Stimulated activated CD8-positive, alpha-beta memory T cell treated with anti-CD3 and anti-CD28 coated beads, Interleukin-4, amount 100 ng/mL, for 1 hour (primary cell): ENCODE measurements at places on chromosomes 12 and 14.

DNA sequence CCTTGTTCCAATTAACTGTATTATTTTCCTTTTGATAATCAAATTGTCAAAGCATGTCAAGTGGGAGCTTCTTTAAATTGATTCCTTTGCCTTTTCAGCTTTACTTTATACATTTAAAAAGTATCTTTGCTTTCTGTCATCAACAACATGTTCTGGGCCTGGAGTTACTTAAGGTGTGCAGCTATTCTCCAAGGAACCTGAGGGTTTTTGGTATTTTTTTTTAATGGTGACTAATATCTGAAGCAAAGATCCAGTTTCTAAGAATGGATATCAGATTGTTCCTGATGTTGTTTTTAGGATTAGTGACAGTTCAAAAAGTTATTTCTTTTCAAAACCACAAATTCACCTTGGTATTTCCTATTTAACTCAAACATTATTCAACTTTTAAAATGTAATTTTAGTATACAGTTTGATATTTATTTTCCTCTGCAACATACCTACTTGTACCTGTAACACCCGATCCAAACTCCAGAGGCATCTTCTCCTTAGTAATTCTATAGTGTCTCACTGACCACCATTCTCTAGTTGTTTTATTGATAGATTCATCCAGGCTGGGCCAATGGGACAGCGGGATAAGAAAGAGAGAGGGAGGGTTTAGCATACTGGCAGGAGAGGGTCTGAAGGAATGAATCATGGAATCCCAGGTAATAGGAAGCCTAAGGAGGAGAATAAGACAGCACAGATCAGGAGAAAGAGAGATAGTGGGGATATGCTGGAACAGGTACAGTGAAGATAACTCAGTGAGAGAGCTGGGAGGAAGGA lies 3.1 kb downstream of the CBLN3 start:
- no peak for DNase-seq

DNA sequence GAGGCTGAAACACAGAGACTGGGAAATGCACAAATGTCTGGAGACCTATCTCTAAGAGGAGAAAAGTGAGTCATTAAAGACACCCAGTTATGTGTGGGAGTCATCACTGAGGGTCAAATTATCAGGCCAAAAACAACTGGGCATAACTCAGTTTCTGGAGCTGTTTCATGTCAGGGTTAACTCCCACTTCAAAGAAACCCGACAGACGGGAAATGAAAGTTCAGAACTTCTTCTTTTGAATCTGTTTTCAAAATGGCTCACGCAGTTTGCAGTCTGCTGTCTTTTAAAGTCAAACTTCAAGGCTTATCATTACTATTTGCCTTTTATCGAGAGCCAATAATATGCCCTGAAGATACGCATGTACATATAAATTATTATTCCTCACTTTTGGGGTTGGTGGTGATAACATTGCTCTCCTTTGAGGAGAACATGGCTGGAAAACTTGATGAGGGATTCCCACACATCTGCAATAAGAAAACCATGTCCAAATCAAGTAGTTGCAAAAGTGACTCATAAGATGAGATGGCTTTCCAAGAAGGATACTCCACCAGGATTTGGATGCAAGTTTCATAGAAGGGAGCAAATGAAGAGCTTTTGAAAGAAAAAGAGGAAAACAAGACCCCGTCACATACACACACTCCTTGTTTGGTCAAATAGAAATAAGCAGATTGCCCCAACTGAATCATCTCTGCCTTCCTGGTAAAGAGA lies 341.4 kb downstream of the ADAMTS20 start:
- no peak for DNase-seq

DNA sequence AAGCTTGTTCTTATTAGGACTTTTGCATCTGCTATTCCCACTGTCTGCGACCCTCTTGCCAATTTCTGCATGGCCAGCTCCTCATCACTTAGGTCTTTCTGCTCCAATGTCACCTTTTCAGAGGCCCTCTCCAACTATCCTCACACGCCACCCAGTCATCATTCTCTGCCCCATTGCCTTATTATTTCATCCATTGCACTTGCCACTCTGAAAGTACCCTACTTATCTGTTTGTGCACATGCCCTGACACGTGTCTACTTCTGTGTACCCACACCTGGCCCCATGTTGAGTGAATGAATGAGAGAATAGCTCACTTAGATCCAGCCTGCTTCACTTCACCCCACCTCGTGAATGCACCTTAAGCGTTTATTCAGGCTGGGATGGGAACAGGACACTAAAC lies 218.7 kb upstream of the TBX3 start:
- DNase-seq = no peak

DNA sequence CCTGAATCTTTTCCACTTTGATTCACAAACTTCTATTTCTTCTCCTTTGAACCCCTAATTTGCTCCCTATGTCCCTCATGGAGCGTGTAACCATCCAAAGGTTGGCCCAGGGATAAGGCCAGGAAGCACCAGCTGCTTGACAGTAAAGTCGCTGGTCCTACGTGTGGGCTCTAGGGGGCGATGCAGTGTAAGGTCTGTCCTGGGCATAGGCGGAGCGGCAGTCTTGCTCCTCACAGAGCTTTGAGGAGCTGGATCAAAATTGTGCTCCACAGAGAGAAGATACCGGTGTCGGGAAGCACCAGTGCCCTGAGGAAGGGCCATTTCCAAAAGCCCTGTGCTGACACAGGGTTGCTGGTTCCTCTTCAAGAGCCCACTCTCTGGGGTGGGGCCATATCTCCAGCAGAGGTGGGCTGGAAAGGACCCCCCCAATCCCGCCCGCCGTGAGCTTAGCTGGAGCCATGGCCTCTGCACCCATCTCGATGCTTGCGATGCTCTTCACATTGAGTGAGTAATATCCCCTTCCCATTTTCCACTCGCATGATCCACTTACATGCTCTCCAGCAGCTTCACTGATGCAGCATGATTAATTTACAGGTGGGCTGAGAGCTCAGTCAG lies 49.9 kb upstream of the OR4E1 start:
- DNase-seq = no peak

- no peak for DNase-seq
Measured at GRCh38 chr12:49126852-49127763, 4.1 kb downstream of the TUBA1B start.

DNA sequence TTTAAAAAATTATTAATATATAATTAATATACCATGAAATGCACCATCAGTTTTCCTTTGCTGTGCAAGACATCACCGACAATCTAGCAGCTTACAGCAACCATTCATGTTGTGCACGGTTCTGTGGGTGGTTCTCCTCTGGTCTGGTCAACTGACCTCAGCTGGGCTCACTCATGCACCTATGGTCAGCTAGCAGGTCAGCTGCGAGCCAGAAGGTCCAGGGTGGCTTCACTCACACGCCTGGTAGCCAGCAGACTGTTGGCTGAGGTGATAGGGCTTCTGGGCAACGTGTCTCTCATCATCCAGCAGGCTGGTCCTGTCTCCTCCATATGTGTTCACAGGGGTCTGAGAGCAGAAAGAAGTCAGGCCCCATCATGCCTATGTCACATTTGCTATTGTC lies 210.4 kb downstream of the KIF26A start:
- DNase-seq = no peak

- no peak for DNase-seq
Measured at GRCh38 chr14:98200601-98201000, 1071.4 kb downstream of the BCL11B start.

DNA sequence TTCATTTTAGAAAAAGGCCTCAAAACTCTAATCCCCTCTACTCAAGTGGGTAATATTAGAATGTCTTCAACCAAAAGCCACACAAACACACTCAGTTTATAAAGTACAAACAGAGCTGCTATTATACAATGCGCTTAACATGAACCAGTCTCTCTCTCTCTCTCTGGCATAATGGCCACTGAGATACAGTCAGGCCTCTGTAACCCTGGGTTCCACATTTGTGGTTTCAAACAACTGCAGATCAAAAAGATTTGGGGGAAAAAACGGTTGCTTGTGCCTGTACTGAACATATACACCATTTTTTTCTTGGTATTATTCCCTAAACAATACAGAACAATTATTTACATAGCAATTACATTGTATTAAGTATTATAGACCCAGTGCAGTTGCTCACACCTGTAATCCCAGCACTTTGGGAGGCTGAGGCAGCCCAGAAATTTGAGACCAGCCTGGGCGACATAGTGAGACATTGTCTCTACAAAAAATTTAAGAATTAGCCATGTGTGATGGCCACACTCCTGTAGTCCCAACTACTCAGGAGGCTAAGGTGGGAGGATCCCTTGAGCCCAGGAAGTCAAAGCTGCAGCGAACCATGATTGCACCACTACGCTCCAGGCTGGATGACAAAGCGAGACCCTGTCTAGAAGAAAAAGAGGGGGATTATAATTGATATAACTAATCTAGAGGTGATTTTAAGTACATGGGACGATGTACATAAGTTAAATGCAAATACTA lies 5.6 kb downstream of the SLC11A2 start:
- DNase-seq = no peak

DNA sequence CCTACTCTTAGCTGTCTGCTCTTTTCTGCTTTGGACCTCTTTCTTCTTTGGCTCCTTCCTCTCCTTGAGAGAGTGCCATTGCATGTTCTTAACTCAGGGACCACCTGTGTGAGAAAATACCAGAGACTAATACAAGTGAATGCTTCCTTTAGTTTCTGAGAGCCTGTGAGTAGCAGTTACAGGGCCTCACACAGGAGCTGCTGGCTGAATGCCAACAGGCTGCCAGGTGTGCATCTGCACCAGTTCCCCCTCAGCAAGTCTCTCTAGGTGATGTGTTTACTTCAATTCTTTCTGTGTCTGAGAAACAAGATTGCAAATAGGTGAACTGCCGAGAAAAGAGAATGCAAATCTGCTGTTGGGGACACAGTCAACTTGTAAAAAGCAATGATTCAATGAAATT lies 108.2 kb downstream of the STXBP6 start:
- DNase-seq = no peak

DNA sequence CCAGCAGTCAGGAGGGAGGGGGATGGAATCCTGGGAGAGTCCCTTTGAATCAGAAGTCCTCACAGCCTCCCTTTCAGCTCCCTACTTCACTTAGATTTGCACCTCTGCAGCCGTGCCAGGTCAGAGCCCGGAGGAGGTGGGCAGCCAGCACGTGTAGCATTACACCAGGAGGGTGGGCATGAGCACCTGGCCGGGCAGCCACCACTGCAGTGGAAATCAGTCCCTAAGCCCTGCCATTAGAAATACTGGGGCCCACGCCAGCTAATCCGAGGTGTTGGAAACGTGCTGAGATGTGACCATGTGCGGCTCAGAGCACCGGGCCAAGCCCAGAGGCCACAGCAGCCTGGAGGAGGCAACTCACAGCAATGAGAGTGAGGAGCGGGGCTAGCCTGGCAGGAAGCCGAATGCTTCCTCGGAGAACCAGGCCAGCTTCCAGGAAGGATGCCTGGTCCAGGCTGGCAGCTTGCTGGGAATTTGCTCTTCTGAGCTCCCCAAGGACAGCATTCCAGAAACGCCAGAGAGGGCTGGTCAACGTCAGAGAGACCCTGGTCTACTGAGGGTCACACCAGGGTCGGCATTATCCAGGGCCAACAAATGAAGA lies 9.4 kb upstream of the CACNA2D4 start:
- DNase-seq = no peak

GRCh38 chr12:54383041-54383609 lies 1.4 kb downstream of the ZNF385A start:
- DNase-seq = no peak

DNA sequence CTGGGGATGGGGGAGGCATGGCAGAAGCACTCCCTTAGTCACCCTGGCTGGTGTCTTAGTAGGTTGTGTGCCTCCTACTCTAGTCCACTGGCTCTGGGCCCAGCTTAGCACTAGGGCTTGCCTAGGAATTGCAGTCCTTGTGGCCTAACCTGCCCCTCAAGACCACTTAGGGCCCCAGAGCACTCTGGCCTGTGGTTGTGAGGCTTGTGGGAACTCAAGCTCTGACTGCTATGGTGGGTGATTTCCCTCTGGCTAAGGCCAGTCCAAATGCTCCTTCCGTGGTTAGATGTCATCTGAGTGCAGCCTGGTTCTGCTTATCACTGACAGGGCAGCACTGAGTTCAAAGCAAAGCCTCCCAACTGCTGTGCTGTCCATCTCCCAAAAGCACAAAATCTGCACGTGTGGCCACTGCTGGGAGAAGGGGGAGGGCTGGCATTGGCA lies 20.2 kb downstream of the FGD4 start:
- DNase-seq = no peak

DNA sequence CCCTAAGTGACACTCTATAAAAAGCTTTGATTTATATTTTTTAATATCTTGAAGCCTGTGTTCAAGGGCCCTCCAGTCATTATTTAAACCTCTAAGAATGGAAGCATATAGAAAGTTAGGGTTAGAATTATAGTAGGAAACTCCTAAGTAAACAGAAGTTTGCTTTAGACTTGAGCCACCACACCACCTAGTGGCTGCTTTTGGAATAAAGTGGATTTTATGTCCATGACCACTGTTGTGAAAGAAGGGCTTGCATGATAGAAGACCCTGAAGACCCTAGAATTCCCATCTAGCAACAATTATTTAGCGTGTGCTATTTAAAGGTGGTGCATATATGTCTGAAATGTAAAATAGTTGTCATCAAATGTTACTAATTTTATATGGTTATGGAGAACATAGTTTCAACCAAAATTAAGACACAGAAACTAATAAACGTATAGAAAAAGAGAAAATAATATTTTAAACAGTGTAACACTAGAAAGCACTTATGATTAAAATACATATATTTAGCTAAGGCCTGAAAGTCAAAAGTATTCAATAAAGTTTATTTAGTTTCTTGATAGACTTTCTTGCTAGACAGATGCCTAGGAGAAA lies 21.3 kb downstream of the LRRIQ1 start:
- DNase-seq = no peak

DNA sequence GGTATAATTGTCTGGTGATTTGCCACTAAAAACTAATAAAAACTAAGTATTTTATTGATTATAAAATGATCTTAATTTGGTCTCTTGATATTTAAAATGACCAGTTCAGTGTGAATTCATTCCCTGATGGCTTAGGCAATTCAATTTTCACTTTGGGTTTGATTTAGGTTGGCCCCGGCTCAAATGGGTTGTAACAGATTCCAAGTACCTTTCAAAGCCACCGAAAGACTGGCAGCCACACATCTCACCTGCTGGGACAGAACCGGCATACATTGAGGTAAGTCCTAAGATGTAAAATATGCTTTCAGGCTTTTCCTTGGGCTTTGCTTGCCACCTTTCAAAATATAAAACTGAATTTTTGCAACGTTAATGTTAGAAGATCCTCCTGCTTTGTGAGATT lies 77.5 kb upstream of the ATF1 start:
- DNase-seq = no peak
